AML-193 (cell line): ENCODE measurements at places on chromosomes 2 and 18.

- DNase-seq = no peak
Measured at GRCh38 chr2:241413929-241414580, 58.0 kb downstream of the FARP2 start.

- no peak for DNase-seq
Measured at GRCh38 chr2:309148-309953, 21.5 kb upstream of the ALKAL2 start.

DNA sequence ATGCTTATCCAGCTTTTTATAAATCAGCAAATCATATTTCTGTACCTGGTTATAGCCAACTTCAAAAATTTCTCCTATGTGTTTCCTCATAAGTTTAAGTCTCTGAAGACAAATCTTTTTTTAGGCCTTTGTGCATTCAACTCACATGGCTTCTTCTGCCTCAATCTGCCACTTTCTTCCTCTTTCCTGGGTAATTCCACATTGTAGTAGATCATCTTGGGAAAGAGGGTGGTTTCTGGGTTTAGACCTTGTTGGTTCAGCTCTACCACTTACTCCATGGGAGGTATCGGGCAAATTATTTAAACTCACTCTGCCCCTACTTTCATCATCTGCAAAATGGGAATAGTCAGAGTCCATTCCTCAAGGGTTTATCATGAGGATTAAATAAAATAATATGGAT is 707.0 kb upstream of the ZEB2 start:
- DNase-seq = no peak

GRCh38 chr2:3523551-3524041 is 4.3 kb upstream of the ADI1 start:
- DNase-seq = no peak

- DNase-seq = no peak
Measured at GRCh38 chr2:1598041-1598710, 146.1 kb downstream of the PXDN start.
